ENCODE measurements at places on chromosomes 5 and 9.
A peak's percentile ranks its signal among the peaks of the same experiment; 100 is the strongest.

- DNase-seq = no peak
Measured at GRCh38 chr9:131287359-131287758, 2.2 kb upstream of the PLPP7 start.

GRCh38 chr9:118129541-118129940, 425.3 kb downstream of the TLR4 start:
- DNase-seq = no peak

DNA sequence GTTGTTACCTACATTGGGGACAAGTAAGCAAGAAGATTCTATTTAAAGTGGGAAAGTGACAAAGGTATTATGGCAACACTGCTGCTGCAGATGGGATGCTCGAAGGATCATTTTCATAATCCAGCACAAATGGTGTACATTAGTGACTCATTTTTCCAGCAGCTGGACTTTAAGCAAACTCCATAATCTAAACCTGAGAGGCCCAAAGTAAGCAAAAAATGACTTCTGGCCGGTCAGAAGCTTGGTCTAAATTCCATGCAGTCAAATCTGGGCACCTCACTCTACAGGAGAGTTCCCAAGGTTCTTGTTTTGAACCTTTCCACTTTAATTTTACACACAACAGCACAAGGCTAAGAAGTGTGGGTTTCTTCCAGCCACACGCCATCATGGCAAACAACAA, 43.6 kb upstream of the TRAF1 start:
- DNase-seq = no peak

GRCh38 chr5:10695055-10695649, 65.9 kb downstream of the DAP start:
- DNase-seq = no peak

DNA sequence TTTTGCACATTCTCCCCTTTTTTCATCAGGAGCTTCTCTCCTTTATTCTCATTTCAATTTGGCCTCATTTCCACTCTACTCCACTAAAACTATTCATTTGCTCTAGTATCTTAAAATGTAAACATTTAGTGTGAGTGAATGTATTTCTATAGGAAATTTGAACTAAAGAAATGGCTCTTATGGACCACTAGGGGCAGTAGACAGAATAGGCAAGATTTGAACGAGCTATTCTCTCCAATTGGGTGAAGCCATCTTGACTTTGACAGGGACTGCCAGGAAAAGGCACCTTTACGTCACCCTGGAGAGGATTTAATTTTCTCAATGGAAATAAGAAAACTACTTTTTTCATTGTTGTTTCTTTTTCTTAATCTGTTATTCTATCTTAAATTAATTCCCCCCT, 666.3 kb downstream of the DNAH5 start:
- DNase-seq = no peak

- DNase-seq = no peak
Measured at GRCh38 chr5:415928-416635, 26.9 kb upstream of the EXOC3 start.

DNA sequence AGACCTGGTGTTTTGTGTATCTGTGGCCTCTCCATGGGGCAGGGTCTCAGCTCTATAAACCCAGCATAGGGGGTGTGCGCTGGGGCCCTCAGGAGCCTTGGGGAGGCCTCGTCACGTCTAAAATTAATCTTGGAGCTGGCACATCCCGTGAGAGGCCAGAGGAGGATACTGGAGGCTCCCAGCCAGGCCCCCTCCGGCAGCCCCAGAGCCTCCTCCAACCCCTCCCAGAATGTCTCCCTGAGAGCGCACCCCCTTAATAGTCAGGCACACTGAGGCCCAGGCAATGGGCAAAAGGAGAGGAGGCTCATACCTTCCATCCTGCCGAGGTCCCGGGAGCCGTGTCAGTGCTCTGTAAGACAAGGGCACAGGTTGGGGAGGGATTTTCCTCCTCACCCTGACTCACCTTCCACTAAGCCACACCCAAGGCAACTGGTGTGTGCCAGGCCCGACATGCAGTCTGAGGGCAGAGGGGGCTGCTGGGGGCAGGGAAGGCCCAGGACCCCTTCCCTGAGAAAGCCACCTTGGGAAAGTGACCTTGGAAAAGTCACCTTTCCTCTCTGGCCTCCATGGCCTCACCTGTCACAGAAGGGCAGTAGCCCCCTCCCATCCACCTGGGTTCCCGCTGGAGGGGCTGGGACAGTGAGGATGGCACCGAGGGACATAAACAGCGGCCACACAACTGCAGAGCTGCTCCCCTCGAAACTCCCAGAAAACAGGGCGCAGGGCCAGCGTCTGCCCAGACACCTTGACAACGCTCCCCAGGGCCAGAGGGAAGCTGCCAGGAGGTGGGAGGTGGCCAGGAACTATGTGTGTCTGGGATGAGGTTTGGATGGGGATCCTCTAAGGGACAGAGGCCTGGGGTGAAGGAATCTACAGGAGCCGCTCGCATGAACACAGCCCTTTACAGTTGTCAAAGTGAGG, 2.9 kb downstream of the AK1 start:
- DNase-seq = no peak

- no peak for DNase-seq
Measured at GRCh38 chr5:59317023-59317773, 576.3 kb downstream of the PDE4D start.

- no peak for DNase-seq
Measured at GRCh38 chr5:6755519-6755918, 42.3 kb downstream of the TENT4A start.

DNA sequence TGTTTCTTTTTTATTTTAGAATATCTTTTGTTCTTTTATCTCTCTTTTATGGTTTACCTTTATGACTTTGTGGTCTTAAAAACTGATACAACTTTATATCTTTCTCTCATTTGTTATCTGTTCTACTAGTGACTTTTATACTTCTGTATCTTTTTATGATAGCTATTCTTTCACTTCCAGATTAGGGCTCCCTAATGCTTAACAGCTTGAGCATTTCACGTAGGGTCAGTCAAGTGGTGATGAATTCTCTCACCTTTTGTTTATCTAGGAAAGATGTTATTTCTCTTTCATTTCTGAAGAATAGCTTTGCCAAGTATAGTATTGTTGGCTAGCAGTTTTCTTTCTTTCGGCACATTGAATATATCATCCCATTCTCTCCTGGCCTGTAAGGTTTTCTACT, 123.6 kb downstream of the NUDT12 start:
- DNase-seq = no peak

DNA sequence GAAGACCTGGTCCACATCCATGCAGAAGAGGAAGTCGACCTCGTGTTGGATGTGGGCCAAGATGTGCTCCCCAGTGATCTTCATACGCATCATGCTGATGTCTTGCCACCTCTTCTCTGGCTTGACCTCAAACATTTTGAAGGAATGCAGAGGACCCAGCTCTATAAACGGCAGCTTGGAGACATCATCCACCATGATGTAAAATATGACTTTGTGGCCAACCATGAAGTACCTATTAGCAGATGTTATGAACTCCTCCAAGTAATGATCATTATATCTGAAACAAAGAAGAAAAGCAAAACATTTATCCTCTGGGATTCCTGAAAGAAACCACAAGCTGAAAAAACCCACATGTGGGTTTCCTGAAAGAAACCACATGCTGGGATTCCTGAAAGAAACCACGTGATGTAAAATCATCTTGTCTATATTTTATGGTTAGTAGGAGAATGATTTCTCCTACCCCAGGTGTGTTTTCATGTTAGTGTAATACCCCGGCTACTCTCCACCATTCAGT, 52.3 kb downstream of the GGTA1 start:
- peak; percentile 23 for DNase-seq

- DNase-seq = no peak
Measured at GRCh38 chr9:80866121-80866520, 823.2 kb downstream of the TLE1 start.

- no peak for DNase-seq
Measured at GRCh38 chr5:139962445-139962844, 80.7 kb downstream of the NRG2 start.

GRCh38 chr9:19619221-19619620, 169.6 kb downstream of the SLC24A2 start:
- no peak for DNase-seq

DNA sequence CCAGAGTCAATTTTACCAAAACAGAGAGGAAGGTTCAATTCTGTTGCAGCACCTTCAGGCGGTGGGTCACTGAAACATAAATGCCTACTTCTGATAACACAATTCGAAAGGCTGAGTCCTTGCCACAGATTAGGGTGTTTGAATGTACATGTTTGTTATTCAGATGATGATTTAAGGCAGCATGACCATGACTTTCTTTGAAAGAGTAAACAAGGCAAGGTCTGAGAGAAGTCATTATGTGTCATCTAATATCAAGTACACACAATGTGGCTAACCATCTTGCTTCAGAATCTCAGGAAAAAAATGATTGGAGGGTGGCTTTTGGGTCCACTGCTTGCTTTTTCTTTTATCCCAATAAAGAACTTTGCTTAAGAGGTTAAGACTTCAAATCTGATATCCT, 457.5 kb downstream of the TAF11L14 start:
- no peak for DNase-seq

DNA sequence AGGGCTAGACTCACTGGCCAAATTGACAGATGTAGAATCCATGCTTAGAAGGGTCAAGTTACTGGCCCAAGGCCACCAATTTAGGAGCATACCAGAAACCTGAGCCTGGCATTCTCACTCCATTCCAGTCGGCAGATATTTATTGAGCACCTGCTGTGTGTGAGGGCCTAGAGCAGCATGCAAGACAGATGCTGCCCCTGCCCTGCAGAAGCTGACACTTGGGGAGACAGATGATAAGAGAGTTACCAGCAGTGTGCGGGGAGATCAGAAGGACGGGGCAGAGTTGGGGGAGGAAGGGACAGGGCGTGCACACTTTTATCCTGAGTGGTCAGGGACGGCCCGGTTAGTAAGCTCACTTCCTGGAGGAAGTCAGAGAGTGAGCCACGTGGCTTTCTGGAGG, 111.5 kb upstream of the RAPGEF1 start:
- DNase-seq = no peak

DNA sequence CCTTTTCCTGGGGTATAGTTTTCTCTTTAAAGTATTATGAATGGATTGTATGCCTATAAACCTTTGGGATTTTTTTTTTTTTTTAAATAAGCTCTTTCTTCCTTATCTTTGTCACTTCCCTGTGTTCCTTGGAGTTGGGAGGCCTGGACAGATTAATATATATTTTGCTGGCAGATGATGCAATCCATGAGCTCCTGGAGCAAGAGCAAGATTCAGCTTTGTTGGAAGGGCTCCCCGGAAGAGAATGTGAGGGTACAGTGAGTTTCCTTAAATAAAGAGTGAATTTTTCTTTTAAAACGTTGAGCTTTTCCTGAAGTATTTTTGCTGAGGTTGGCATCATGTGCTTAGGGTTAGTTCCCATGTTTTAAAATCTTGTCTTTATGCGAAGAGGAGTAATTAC, 98.7 kb upstream of the SLC28A3 start:
- DNase-seq = no peak

DNA sequence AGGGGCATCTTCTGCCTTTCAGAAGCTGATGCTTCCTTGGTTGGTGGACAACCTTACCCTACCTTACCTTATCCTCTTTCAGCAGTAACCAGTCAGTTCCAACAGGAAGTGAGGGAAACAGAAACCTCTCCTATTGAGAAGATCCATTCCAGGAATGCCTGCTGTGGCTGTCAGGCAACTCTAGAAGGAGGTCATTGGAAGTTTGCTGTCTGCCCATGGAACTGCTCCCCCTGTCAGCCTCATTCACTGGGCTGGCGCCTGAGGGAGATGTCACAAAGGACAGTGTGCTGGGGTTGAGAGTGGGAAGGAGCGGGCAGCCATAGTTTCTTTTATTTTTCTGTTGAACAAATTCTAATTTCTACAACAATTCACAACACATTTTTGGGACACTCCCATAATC, 54.7 kb downstream of the IRX1 start:
- no peak for DNase-seq

DNA sequence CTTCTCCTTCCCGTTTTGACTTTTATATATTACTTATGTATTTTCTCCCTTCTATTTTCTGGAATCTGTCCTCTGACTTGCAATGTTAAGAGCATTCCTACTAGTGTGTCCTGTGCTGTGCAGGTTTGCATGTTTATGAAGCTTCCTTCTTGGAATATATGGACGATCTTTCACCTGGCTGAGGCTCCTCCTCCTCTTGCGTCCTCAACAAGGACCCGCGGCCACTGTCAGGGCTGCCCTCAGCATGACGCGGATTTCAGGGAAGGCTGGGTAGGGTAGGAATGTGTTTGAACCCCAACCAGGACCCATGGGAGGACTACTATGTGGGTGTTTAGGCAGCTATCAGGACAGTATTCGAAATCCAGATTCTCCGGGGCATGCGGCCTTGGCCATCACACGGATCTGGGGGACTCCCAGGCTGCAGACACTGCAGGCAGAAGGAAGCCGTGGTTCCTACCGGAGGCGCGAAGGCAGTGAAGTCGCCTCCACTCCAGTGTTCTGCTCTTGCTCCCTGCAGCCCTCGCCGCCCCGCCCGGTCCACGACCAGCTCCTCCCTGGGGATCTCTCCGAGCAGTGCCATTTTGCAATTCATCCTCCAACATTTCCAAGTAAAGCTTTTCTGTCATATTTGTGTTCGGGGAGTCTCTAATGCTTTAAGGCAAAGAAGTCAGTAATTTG, 37.0 kb upstream of the OSMR start:
- no peak for DNase-seq

GRCh38 chr5:107736638-107737037, 65.9 kb upstream of the EFNA5 start:
- peak; percentile 38 for DNase-seq

DNA sequence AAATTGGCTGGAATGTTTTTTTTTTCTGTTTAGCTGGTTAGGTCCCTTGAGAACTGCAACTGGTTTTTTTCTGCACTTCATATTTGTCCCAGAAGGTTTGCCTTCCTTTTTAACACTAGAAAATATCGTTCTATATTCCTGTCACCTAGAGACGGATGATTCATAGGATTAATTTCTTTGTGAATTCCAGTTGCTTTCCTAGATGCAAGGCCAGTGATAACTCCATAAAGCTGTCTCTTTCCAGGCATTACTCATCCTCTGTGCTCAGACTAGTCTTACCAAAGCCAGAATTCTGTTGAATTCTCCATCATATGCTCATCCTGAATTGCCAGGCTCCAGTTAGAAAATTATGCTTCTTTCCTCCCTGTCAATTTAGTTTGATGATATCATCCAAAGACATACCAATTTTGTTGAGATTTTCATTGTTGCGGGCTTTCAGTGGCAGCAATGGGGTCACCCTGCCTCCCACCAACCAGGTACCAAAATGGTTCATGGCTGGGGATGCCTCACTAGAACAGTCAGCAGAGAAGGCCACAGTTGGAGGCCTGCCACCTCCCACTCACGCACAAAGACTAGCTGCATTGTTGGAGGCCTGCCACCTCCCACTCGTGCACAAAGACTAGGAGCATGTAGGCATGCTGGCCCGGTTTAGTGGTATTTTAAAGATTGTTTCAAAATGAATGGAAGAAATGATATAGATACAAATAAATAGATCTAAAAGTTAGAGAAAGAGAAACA, 8.5 kb downstream of the BAAT start:
- peak; percentile 58 for DNase-seq
